ENCODE measurements at places on chromosomes 2 and 18.

- no peak for DNase-seq
Measured at GRCh38 chr2:113797237-113797636, 40.8 kb upstream of the SLC35F5 start.

DNA sequence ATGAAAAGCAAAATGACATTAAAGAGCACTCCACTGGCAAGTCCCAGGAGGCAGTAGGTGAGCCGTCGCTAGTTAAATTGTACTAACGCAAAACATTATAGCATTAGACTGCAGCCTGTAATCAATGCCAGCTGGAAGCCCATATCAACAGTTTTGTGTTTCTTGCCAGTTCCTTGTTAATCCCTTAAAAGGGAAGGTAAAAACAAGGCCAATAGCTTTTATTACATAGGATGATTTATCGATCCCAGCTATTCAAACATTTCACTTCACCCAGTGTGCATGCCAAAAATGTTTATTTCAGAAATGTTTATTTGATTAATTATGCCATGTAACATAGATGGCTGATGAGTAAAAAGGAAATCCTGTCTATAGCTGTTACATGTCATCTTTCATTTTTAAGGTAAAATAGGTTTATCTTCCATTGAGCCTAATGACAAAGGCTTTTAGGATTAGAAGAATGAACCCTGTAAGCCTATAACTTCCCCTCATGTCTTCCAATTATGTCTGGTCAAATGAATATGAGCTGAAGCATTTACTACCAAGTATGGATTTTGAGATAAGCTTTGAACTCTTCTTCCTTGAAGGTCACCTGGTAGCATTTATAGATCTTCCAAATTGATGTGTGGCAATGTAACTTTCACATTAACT lies 591.2 kb downstream of the RNF144A start:
- DNase-seq = no peak

DNA sequence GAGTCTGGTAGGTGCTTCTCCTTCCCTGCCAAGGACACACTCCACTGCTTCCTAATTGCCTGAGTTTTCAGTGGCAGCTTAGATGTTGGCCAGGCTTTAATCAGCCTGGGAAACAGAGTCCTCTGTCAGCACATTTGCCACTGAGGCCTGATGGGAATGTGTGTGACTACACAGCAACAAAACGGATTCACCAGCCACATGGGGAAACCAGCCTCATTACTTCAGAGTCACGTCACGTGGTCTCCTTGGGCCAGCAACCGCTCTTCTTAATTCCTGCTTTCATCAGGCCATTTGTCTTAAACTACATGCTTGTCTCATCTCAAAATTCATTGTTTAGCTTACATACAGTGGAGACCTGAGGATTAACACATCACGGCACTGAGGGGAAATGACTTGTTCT lies 93.9 kb upstream of the LTBP1 start:
- DNase-seq = no peak

DNA sequence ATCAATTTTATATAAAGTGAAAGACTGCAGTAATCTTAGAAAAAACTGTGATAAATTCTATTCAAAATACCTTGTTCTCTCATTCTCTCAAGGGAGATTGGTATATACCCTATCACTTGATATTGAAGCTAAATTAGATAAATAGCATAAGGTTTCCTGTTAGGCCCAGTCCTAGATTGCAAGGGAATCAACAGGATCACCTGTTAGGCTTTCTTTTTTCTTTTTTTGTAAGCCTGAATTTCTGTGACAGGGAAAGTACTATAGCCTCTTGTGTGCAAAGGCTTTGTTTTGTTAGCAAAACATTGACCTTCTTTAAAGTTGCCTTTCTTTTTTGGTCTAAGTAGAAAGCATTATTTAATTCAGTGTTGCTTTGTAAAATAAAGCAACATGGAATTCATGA lies 100.0 kb downstream of the HAUS1 start:
- DNase-seq = no peak

Measured in CD4-positive, alpha-beta T cell treated with Interleukin-6 at 100 ng/mL for 8 hours (primary cell).